ENCODE measurements at places on chromosomes 4 and X. TPM values are rescaled to one million over a fixed set of nuclear protein-coding genes. Genes with fewer than 3 reads are reported as not detected.

DNA sequence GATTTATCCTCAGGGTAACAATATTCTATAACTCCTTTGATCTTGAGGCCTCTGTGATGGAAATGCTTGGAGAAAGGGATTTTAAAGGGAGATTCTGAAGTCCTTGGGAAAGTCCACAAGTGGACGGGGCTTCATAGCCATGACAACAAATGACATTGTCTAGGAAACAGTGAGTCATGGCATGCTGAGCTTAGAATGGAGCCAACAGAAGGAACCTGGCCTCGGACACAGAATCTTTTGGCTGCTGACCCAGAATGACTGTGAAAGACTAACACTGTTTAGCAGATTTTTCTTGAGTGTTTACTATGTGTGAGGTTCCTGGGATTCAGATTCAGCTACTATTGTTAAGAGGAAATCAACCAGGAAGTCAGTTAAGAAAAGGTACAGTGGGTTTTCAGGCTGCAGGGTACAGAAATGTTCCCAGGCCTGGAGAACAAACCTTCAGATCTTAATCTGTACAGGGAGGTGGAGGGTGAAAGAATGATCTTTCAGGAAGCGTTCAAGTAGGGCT, 18.1 kb upstream of the CXCL2 start:
- DNase-seq = peak; percentile 50
- H3K27me3 ChIP-seq = no peaks in the 10 kb centered on the region
- peak overlapping the region; percentile 71 for H3K27ac ChIP-seq

GRCh38 chr4:2689825-2690700, 66.1 kb downstream of the TNIP2 start:
- peaks cover 4% of the 10 kb centered on the region for H3K4me1 ChIP-seq
- no peaks in the 10 kb centered on the region for H3K27me3 ChIP-seq
- no peak for DNase-seq
- H3K4me3 ChIP-seq = no peak overlapping the region

DNA sequence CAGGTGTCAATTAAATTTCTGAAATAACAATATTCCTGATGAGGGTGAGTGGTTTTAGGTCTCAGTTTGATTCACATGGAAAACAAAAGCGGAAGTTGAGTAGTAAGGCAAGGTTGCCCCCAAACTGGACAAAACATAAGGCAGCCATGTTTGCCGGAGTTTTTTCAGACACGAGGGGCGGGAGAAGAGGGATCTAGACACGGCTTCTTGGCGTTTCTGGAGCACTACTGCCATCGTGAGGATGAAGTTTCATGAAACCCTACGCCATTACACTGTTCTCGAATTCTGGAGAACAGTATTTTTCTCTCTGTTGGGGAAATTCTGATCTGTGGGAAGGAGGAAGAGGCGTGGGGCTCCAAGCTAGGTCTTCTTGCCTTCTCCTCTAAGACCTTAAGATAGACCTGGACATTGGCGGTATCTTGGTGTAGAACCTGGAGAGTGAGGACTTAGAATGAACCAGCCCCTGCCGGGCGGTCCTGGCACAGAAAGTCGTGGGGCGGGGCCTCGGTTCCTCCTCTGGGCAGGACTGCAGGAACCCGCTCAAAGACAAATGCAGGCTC, 160.3 kb downstream of the OR13H1 start:
- no peak overlapping the region for H3K27ac ChIP-seq
- H3K36me3 ChIP-seq = no peaks in the 10 kb centered on the region
- H3K4me1 ChIP-seq = no peaks in the 10 kb centered on the region
- no peaks in the 10 kb centered on the region for H3K27me3 ChIP-seq

GRCh38 chr4:138076561-138076960, 165.6 kb downstream of the SLC7A11 start:
- no peaks in the 10 kb centered on the region for H3K27me3 ChIP-seq
- DNase-seq = no peak
- H3K27ac ChIP-seq = no peak overlapping the region
- H3K4me1 ChIP-seq = no peaks in the 10 kb centered on the region
- no peaks in the 10 kb centered on the region for H3K36me3 ChIP-seq

- no peak overlapping the region for H3K4me3 ChIP-seq
- no peaks in the 10 kb centered on the region for H3K36me3 ChIP-seq
Observed at GRCh38 chr4:37765741-37766140, 60.7 kb upstream of the PGM2 start.

- no peak overlapping the region for H3K4me3 ChIP-seq
- no peak overlapping the region for H3K27ac ChIP-seq
- no peaks in the 10 kb centered on the region for H3K36me3 ChIP-seq
- DNase-seq = no peak
- no peaks in the 10 kb centered on the region for H3K27me3 ChIP-seq
Observed at GRCh38 chr4:52694936-52695335, 35.8 kb upstream of the USP46 start.

DNA sequence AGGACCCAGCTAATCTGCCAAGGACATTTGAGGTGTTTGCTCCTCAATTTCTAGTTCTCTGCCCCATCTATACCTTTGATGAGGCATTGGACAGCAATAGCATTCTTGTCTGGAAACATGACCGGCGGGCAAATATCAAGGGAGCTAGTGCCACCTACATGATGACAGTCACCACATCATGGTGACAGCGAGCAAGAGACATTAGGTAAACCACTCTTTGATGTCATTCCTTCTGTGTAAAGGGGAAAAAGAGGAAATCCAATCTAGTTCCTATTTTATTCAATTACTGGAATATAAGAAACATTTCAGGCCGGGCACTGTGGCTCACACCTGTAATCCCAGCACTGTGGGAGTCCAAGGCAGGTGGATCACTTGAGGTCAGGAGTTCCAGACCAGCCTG, 20.7 kb upstream of the IL13RA1 start:
- no peak overlapping the region for H3K27ac ChIP-seq
- H3K27me3 ChIP-seq = no peaks in the 10 kb centered on the region
- no peaks in the 10 kb centered on the region for H3K36me3 ChIP-seq
- no peak for DNase-seq

GRCh38 chr4:8005814-8006215, 66.2 kb upstream of the AFAP1 start:
- no peak overlapping the region for H3K4me3 ChIP-seq
- DNase-seq = no peak
- H3K4me1 ChIP-seq = no peaks in the 10 kb centered on the region
- H3K27me3 ChIP-seq = no peaks in the 10 kb centered on the region

DNA sequence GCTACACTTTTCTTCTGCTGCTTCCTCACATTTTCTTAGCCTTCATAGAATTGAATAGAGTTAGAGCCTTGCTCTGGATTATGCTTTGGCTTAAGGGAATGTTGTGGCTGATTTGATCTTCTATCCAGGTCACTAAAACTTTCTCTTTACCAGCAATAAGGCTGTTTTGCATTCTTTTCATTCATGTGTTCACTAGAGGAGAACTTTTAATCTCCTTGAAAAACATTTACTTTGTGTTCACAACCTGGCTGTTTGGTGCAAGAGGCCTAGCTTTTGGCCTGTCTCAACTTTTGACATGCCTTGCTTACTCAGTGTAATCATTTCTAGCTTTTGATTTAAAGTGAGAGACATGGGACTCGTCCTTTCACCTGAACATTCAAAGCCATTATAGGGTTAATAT, 87.7 kb upstream of the RAB40AL start:
- no peak for DNase-seq
- no peak overlapping the region for H3K4me3 ChIP-seq
- no peaks in the 10 kb centered on the region for H3K27me3 ChIP-seq
- H3K27ac ChIP-seq = no peak overlapping the region

DNA sequence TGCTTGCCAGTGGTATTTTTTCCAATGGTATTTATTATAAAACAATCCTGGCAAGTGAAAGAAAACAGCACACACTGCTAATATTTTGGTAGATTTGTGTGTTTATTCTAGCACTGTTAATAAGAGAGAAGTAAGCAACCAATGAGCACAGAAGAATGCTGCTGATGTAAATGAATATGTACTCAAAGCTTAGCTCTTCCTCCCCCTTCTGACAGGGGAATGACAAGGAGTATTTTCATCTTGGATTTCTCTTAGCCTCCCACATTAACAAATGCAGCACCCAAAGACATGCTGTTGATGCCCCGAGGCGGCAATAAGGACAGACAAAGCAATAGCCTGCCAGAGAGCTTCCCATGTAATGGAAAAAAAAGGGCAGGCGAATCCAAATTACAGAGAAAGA, 18.6 kb downstream of the ARHGAP6 start:
- no peaks in the 10 kb centered on the region for H3K27me3 ChIP-seq
- no peak overlapping the region for H3K4me3 ChIP-seq
- no peak for DNase-seq
- no peaks in the 10 kb centered on the region for H3K4me1 ChIP-seq
- H3K36me3 ChIP-seq = no peaks in the 10 kb centered on the region

DNA sequence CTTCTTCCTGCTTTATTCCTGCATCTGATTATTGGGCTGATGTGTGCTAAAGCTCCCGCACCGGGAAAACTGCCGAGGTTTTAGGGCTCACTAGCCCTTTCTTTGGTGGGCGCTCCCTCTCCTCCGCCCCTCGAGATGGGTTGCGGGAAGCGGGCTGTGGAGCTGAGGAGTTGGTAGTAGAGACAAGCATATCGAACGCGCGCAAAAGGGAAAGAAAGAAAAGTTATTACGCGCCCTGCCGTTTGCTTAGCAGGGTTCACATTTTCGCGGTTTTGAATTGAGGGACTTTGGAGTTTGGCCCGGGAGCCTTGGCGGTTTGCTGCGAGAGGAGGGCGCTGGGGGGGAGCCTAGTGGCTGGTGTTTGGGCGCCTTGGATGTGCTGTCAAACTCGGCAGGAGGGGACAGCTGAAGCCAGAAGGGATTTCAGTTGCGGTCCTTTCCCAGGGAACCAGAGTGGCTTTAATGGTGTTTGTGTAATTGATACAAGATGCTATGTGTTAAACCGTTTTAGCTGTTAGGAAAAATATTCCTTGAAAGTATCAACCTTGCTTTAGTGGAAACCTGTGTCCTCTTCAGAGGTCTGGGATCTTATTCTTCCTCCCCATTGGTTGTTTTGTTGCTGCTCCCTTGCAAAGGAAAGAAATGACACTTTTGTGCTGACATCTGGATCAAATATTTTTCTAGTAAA, 1.1 kb downstream of the GAB1 start:
- peak overlapping the region; percentile 95 for H3K4me3 ChIP-seq
- H3K27me3 ChIP-seq = no peaks in the 10 kb centered on the region
- peaks cover 16% of the 10 kb centered on the region for H3K4me1 ChIP-seq
- H3K27ac ChIP-seq = peak overlapping the region; percentile 90
- no peaks in the 10 kb centered on the region for H3K36me3 ChIP-seq
- DNase-seq = no peak

DNA sequence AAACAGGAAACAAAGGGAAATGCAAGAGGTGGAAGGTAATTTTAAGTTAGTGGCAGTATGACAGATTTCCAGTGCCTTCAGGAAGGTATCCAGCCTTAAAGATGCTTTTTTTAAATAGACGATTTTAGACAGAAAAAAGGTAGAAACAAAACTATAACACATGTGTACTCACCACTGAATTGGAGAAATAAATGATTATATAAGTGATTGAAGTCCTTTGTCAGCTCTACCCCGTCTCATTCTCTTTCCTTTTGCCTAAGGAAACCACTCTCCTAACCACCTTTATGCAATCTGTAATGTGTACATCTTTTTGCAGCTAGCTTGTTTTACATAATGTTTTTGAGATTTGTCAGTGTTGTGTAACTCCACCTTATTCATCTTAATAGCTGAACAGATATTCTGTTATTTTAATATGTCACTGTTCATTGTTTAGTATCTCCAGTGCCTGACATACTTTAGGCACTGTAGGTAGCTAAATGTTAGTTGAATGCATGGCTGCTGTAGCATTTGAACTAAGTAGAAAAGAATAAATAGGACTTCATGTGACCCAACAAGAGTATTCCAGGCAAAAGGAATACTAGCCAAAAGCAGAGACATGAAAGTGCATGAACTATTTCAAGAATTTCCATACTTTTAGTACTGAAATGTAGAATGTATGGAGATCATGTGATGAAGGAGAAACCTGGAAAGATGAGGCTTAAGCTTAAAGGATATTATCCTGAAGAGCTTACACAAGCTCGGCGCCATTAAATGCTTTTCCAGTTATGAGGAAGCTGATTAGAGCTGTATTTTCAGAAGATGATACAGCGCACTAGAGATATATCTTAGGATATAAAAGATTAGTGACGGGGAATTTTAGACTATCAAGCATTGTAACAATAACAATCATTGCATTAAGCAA, 865 bp downstream of the FAM200B start:
- DNase-seq = no peak
- peak overlapping the region; percentile 69 for H3K4me3 ChIP-seq
- H3K36me3 ChIP-seq = peaks cover 19% of the 10 kb centered on the region
- H3K4me1 ChIP-seq = peaks cover 25% of the 10 kb centered on the region
- peak overlapping the region; percentile 93 for H3K27ac ChIP-seq

DNA sequence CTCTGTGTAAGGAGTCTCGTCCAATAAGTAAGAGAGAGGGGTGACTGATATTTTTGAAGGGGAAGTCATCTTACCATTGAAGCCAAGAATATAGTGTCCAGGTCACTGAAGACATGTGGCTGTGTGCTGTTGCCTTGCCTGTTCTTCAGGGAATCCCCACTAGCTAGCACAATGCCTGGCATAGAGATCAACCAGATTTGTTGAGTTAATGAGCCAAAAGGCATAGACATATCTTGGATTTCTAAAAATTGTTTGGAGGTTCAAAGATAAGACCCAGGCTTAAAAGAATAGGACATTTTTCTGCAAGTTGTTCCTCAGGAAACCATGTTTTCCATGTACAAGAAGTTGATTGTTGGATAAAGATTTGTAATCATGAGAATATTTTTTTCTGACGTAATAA, 119.3 kb upstream of the DKK2 start:
- no peak overlapping the region for H3K27ac ChIP-seq
- no peaks in the 10 kb centered on the region for H3K4me1 ChIP-seq
- H3K27me3 ChIP-seq = no peaks in the 10 kb centered on the region
- DNase-seq = no peak

GRCh38 chr4:8028884-8029568, 89.4 kb upstream of the AFAP1 start:
- no peak overlapping the region for H3K27ac ChIP-seq
- H3K36me3 ChIP-seq = no peaks in the 10 kb centered on the region
- no peaks in the 10 kb centered on the region for H3K27me3 ChIP-seq
- no peak overlapping the region for H3K4me3 ChIP-seq
- no peak for DNase-seq

- H3K36me3 ChIP-seq = no peaks in the 10 kb centered on the region
- no peak overlapping the region for H3K4me3 ChIP-seq
- DNase-seq = no peak
Observed at GRCh38 chrX:110667706-110668105, 127.9 kb downstream of the CHRDL1 start.

SPON2 gene
- 32.0 TPM for total RNA-seq

CPE gene
- total RNA-seq = 36.9 TPM

MAOB gene
- total RNA-seq = 23.4 TPM

RBMXL3 gene
- total RNA-seq = not detected

CCNA2 gene
- 2.2 TPM for total RNA-seq

CT45A1 gene
- not detected for total RNA-seq

HHIP gene
- 172 TPM for total RNA-seq

MAOA gene
- 159 TPM for total RNA-seq

SNCA gene
- total RNA-seq = 7.8 TPM

CDX4 gene
- not detected for total RNA-seq

IL2 gene
- not detected for total RNA-seq

PI4K2B gene
- 21.1 TPM for total RNA-seq

ADH1C gene
- 8.2 TPM for total RNA-seq

SGMS2 gene
- 89.0 TPM for total RNA-seq

PRR32 gene
- not detected for total RNA-seq

Measured in lower lobe of right lung (tissue), 2 donors.